ENCODE measurements at places on chromosomes 11 and 22. TPM values are rescaled to one million over a fixed set of nuclear protein-coding genes. Genes with fewer than 3 reads are reported as not detected.

- peaks cover 2% of the 10 kb centered on the region for H3K4me1 ChIP-seq
Observed at GRCh38 chr22:30922151-30922611, 46.4 kb downstream of the MORC2 start.

DNA sequence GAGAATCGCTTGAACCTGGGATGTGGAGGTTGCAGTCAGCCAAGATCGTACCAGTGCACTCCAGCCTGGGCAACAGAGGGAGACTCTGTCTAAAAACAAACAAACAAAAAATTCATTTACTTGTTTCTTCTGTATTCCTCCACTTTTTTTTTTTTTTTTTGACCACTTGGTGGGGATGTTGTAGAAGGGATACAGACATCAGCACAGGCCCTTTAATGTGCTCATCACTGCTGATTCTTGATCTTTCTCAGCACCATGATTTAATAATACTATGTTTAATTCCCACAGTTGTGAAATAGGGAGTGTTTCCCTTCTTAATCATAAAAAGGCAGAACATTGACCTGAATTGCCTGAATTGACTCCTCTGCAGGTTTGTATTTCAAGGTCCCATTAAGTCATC, 4.5 kb downstream of the TTC9C start:
- no peak overlapping the region for H3K4me3 ChIP-seq
- H3K4me1 ChIP-seq: no peaks in the 10 kb centered on the region
- no peak overlapping the region for H3K27ac ChIP-seq
- DNase-seq: no peak
- H3K27me3 ChIP-seq: no peaks in the 10 kb centered on the region

- H3K27me3 ChIP-seq: no peaks in the 10 kb centered on the region
- DNase-seq: peak; percentile 25
- H3K4me1 ChIP-seq: peaks cover 15% of the 10 kb centered on the region
- H3K4me3 ChIP-seq: no peak overlapping the region
- no peak overlapping the region for H3K27ac ChIP-seq
Observed at GRCh38 chr11:6405052-6405667, 13.7 kb downstream of the APBB1 start.

DNA sequence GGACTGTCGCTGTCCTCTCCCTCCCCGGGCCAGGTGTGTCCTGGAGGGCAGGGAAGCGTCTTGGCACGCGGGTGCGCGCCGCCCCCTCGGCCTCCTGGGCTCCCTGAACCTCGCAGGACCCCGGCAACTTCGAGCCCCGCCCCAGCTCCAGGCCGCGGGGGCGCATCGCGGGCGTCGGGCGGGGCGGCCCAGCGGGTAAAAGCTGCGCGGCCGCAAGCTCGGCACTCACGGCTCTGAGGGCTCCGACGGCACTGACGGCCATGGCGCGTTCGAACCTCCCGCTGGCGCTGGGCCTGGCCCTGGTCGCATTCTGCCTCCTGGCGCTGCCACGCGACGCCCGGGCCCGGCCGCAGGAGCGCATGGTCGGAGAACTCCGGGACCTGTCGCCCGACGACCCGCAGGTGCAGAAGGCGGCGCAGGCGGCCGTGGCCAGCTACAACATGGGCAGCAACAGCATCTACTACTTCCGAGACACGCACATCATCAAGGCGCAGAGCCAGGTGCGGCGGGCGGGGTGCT, at the start of gene CST6:
Gene CST6 (plus strand): TSS at position 224 of the 519 bp plus-strand sequence. CDS start 37 bp downstream, at position 261.
- DNase-seq: no peak
- peaks cover 21% of the 10 kb centered on the region for H3K4me1 ChIP-seq
- H3K27me3 ChIP-seq: peaks cover 3% of the 10 kb centered on the region
- H3K27ac ChIP-seq: no peak within 1 kb of the TSS
- no peak within 1 kb of the TSS for H3K4me3 ChIP-seq

The SMC1B gene
- total RNA-seq: not detected

The SLC17A6 gene
- not detected for total RNA-seq

- H3K27ac ChIP-seq: no peak overlapping the region
- H3K36me3 ChIP-seq: no peaks in the 10 kb centered on the region
- H3K4me3 ChIP-seq: no peak overlapping the region
Observed at GRCh38 chr11:129322941-129323340, 52.7 kb upstream of the BARX2 start.

The IL10RA gene
- 0.12 TPM for total RNA-seq

GRCh38 chr22:44659140-44659539, 42.9 kb upstream of the PRR5 start:
- H3K36me3 ChIP-seq: no peaks in the 10 kb centered on the region
- H3K27me3 ChIP-seq: no peaks in the 10 kb centered on the region
- H3K4me1 ChIP-seq: peaks cover 11% of the 10 kb centered on the region

DNA sequence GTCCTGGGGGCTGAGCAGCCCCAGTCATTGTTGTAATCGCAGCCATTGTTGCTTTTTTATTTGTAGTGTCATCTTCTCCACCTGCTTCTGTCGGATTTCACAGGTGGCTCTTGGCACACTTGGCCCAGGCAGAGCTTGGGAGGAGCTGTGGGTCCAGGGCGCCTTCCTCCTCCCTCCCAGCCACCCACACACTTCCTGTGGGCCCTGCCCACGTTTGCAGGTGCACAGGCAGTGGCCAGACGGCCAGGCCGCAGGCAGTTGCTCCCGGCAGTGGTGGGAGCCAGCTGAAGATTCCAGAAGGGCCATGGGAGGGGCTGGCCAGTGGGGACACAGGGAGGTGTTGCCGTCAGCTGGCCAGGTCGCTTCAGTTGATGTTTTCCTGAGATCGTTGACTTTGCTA, 1191.9 kb downstream of the BRD1 start:
- H3K4me3 ChIP-seq: no peak overlapping the region
- H3K4me1 ChIP-seq: no peaks in the 10 kb centered on the region
- no peak for DNase-seq
- H3K27ac ChIP-seq: no peak overlapping the region
- H3K36me3 ChIP-seq: no peaks in the 10 kb centered on the region

- DNase-seq: no peak
- no peak overlapping the region for H3K27ac ChIP-seq
- H3K4me1 ChIP-seq: no peaks in the 10 kb centered on the region
- H3K27me3 ChIP-seq: peaks cover 25% of the 10 kb centered on the region
Observed at GRCh38 chr11:17516551-17517150, 27.6 kb downstream of the USH1C start.

DNA sequence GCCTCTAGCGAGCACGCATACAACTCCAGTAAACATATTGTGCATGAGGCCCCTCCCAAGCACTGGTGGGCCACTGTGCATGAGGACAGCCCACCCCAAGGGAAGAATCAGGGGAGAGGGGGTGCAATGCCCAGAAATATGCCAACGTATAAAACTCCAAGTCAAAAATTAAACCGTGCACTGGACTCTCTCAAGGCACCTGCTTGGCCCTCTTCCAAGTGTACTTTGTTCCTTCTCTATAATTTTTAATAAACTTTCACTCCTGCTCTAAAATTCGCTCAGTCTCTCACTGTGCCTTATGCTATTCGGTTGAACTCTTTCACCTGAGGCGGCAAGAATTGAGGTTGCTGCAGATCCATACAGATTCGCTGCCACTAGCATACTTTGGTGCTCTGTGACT, 465.3 kb upstream of the TENM4 start:
- no peaks in the 10 kb centered on the region for H3K36me3 ChIP-seq
- DNase-seq: no peak
- H3K4me1 ChIP-seq: no peaks in the 10 kb centered on the region

- no peak for DNase-seq
- H3K27me3 ChIP-seq: no peaks in the 10 kb centered on the region
- no peaks in the 10 kb centered on the region for H3K4me1 ChIP-seq
- no peak overlapping the region for H3K4me3 ChIP-seq
- H3K27ac ChIP-seq: no peak overlapping the region
- no peaks in the 10 kb centered on the region for H3K36me3 ChIP-seq
Observed at GRCh38 chr22:35126993-35127392, 61.0 kb downstream of the ISX start.

GRCh38 chr11:57728829-57729228, 12.5 kb upstream of the SELENOH start:
- no peak overlapping the region for H3K27ac ChIP-seq
- H3K4me3 ChIP-seq: no peak overlapping the region
- DNase-seq: no peak
- H3K36me3 ChIP-seq: no peaks in the 10 kb centered on the region

GRCh38 chr11:116730241-116730561, 42.6 kb downstream of the BUD13 start:
- peaks cover 14% of the 10 kb centered on the region for H3K27me3 ChIP-seq

DNA sequence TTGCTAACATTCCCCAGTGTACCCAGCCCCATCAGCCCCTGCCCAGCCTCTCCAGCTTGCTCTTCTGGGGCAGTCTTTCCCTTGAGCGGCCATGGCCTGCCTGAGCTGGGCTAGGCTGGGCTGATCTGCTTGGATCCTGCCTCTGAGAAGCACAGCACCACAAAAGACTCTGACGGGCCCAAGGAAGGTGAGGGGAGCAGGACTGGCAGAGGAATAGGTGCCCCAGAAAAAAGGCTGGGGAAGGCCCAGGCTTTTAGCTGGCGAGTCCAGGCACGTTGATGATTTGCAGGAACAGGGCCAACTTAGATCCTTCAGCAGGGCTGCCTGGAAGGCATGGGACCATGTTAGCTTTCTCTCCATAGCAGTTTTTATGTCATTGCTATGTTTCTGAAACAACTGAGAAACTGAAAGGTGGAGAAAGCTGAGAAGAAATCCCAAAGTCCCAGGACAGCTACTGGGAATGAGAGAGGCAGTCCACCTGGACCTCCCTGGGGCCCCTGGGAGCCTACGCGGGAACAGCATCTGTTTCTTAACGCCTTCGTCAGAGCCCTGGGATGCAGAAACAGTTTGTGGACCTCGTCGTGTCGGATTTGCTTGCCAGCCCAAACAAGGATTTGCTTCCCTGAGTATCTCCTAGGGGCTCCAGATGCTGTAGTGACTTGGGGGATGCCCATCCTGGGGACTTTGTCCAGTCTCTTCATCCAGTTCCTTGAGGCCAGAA, 24.4 kb upstream of the FXYD6 start:
- DNase-seq: no peak
- H3K36me3 ChIP-seq: no peaks in the 10 kb centered on the region
- no peaks in the 10 kb centered on the region for H3K4me1 ChIP-seq
- H3K27me3 ChIP-seq: peaks cover 9% of the 10 kb centered on the region

- DNase-seq: no peak
- no peaks in the 10 kb centered on the region for H3K36me3 ChIP-seq
- H3K4me1 ChIP-seq: no peaks in the 10 kb centered on the region
- H3K4me3 ChIP-seq: no peak overlapping the region
- no peaks in the 10 kb centered on the region for H3K27me3 ChIP-seq
- no peak overlapping the region for H3K27ac ChIP-seq
Observed at GRCh38 chr11:99281331-99281730, 260.6 kb downstream of the CNTN5 start.

The CALCB gene
- not detected for total RNA-seq

- no peaks in the 10 kb centered on the region for H3K27me3 ChIP-seq
- H3K36me3 ChIP-seq: no peaks in the 10 kb centered on the region
- peak; percentile 94 for DNase-seq
- peak overlapping the region; percentile 51 for H3K27ac ChIP-seq
- peaks cover 16% of the 10 kb centered on the region for H3K4me1 ChIP-seq
Observed at GRCh38 chr11:64334764-64335735, 5.0 kb upstream of the CCDC88B start.

The KRTAP5-1 gene
- total RNA-seq: not detected

DNA sequence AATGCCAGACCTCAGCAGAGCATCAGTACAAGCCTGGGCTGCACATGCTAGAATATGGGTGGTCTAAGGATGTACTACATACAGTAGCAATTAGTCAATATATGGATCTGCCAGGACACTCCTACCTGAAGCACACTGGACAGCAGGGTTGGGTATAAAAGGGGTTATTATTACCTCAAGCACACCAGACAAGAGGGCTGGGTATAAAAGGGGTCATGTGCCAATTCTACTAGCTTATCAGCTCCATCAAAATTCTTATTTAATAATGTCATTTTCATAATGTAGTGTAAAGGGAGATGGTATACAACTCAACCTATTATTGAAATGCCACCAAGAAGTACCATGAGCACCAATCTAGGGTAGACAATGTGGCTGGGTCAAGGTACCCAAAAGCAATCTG, 44.7 kb upstream of the PRODH start:
- H3K4me3 ChIP-seq: no peak overlapping the region
- H3K27ac ChIP-seq: no peak overlapping the region
- H3K27me3 ChIP-seq: no peaks in the 10 kb centered on the region
- DNase-seq: no peak
- H3K4me1 ChIP-seq: no peaks in the 10 kb centered on the region

The OR51Q1 gene
- total RNA-seq: not detected

DNA sequence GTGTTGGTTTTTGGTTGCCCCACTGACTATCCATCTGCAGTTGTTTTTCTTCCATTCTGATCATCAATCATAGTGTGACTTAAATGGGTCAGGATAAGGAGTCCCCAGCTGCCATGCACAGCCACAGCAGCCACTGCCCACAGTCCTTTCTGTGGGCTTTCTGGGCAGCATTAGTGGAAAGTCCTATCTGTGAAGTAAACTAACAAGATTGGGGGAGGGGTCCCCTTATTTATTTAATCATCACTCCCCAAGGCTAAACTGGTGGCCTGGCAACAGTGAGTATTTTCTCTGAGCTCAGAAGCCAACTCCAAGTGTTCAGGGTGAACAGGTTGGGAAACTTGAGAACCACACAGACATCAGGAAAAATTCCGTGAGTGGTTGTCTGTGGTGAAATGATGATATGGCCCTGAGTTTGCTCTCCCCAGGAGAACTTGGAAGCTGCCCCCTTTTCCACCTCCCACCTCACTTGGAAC, 145.0 kb downstream of the CCDC34 start:
- H3K4me3 ChIP-seq: no peak overlapping the region
- peaks cover 50% of the 10 kb centered on the region for H3K4me1 ChIP-seq
- no peaks in the 10 kb centered on the region for H3K36me3 ChIP-seq
- peak; percentile 100 for DNase-seq
- H3K27me3 ChIP-seq: no peaks in the 10 kb centered on the region

The TPCN2 gene
- total RNA-seq: 8.4 TPM

- no peaks in the 10 kb centered on the region for H3K4me1 ChIP-seq
- H3K27me3 ChIP-seq: peaks cover 7% of the 10 kb centered on the region
- H3K27ac ChIP-seq: no peak overlapping the region
- no peak for DNase-seq
- H3K4me3 ChIP-seq: no peak overlapping the region
Observed at GRCh38 chr22:20656902-20657836, 116.7 kb upstream of the SERPIND1 start.

The KRTAP5-8 gene
- total RNA-seq: not detected

The MUC5AC gene
- total RNA-seq: not detected

GRCh38 chr22:48574776-48575617, 1252.7 kb downstream of the BRD1 start:
- H3K4me3 ChIP-seq: no peak overlapping the region
- no peak overlapping the region for H3K27ac ChIP-seq
- H3K4me1 ChIP-seq: peaks cover 6% of the 10 kb centered on the region

The PNPLA5 gene
- not detected for total RNA-seq

- no peaks in the 10 kb centered on the region for H3K27me3 ChIP-seq
- H3K36me3 ChIP-seq: no peaks in the 10 kb centered on the region
- H3K27ac ChIP-seq: no peak overlapping the region
- DNase-seq: no peak
Observed at GRCh38 chr11:65981101-65981740, 19.7 kb downstream of the SART1 start.

DNA sequence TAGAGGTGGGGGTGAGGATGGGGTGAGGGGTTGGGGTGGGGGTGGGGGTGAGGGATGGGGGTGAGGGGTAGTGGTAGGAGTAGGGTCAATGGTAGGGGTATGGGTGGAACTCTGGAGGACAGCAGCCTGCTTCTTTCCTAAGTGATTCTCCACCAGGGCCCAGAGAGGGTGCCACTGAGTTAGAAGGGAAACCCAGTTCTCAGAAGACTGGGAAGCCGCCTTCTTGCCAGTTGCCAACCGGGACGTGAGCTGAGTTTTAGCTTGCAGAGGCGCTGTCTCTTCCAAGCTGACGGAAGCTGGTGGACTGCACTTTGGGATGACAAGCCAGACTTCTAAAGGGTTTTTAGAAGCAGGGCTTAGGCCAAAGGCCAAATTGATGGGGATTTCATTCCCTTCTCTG, 104.4 kb downstream of the NAT10 start:
- H3K27ac ChIP-seq: no peak overlapping the region
- peaks cover 19% of the 10 kb centered on the region for H3K4me1 ChIP-seq
- no peak for DNase-seq
- no peak overlapping the region for H3K4me3 ChIP-seq
- no peaks in the 10 kb centered on the region for H3K27me3 ChIP-seq
